ENCODE measurements at places on chromosomes 11 and 22.

- no peak for DNase-seq
Measured at GRCh38 chr11:95913830-95914615, 9.9 kb downstream of the MTMR2 start.

DNA sequence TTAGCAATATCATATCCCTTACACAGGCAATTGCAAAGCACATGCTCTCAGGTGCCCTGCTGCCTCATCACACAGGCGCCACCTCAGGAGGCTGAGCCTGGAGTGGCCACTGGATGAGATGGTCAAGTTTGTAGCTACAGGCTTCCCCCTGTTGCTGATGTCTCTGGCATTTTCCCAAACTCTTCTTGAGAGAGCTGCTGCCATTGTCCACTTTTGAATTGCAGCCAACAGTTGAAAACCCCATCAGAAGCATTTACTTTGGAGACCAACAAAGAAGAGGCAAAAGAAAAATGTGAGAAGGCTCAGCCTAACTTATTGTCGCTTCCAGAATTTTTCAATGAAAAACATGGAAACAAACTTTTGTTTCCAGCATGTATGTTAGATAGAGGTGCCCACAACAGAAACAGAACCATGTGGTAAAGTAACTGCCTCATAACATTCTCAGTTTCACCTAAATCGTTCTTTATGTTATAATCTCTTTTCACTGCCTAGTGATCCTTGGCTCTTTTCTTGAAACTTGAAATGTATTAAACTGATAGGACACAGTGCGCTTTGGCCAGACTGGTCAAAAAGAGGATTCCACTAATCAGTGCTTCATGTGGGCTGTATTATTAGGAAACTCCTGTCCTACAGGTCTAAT is 47.6 kb upstream of the OR8B8 start:
- DNase-seq = no peak

GRCh38 chr11:35047179-35047578 is 91.8 kb upstream of the CD44 start:
- DNase-seq = no peak

DNA sequence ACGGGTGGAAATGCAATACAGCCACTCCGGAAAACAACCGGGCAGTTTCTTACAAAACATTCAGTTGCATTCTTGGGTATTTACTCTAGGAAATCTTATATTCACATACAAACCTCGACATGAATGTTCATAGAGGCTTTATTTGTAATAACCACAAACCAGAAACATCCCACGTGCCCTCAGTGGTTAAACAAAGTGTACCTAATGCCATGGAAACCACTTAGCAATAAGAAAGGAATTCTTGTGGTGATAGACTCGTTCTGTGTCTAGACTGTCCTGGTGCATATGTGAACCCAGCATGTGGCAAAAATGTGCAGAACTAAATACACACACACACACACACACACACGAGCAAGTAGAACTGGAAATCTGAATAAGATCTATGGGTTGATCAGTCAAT is 1073.3 kb downstream of the TBC1D22A start:
- no peak for DNase-seq

DNA sequence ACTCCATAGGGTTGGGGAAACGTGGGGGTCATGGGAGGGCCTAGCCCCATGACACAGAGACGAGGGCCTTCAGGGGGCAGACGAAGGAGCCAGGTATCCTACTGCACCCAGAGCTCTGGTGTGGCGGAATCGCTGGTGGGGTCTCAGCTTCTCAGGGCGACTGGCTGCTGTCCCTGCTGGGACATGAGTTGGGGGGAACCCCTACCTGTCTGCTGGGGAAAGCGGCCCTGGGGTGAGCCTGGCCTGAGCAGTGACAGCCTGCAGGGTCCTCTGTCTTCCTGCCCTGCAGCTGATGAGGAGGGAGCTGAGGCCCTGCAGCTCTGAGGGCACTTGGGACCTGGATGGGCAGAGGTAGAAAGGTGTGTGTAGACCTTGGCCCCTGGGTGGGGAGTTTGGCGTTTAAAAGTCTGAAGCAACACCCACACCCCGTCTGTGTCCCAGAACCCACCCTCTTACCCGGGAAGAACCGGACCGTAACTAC is 33.6 kb upstream of the GRAMD4 start:
- no peak for DNase-seq

DNA sequence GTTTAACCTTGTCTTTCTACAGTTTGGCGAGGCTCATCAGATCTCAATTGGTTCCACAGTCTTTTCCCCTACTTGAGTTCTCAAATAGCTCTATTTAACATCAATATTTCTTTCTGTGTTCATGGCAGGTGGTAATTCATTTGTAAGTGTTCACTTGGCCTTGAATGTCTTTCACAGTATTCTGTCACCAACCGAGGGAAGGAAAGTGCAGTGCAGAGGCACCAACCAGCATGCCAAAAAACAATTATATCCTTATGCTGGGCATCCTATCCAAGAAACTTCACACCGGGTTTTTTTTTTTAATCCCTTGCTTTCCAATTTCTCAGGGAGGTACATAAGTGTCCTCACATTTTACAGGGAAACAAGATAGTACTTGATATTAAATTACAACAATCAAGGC is 55.0 kb upstream of the ZC3H12C start:
- DNase-seq = no peak

DNA sequence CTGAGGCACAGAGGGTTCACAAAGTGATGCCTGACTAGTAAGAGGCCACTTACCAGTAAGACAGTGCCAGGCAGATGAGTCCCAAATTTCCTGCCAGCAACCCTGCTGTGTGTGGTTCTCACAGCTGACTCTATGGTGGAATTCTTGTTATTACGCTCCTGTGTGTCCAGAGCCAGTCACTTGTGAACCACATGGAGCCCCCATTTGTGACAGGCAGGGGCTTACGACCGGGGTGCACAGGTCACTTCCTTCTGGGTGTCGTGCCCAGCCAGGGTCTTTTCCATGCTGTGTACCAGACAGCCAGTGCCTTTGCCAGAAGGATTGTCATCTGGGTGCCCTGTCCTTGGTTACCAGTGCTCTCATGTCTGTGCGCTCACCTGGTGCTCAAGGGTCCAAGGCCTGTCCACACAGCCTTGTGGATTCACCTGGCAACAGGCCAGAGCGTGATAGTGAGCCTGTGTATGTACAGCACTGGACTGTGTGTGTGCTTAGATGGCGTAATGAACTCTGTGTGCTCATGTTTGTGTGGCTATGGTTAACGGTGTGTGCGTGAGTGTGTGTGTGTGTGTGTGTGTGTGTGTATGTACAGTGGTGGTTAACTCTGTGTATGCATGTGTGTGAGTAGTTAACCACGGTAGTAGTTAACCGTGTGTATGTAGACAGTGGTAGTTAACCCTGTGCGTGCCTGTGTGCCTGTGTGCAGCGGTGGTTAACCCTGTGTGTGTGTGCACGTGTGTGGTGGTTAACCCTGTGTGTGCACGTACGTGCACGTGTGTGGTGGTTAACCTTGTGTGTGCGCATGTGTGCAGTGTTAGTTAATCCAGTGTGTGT is 18.6 kb downstream of the GRAMD4 start:
- no peak for DNase-seq

GRCh38 chr22:18077639-18078328 is at the start of gene PEX26:
Gene PEX26, plus strand, starts transcription at chr22:18077990. Its CDS starts 387 bp downstream, at chr22:18078377.
- DNase-seq = peak; percentile 95

DNA sequence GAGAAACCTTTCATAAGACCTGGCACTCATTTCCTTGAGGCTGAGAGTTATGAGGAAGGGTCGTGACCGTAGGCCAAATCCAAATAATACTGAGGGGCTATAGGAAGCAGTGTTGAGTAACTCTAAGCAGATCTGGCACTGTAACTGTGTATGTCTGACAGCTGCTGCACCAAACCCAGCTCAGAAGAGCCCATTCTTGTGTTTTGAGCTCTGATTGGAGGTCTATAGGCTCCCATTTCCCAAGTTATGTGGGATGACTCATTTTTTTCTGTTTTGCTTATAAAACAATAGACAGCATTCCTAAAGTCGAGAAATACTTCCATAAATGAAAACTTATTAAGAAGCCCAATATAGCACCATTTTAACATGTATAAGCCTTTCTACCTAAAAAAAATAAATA is 645.8 kb downstream of the DLG2 start:
- DNase-seq = no peak

DNA sequence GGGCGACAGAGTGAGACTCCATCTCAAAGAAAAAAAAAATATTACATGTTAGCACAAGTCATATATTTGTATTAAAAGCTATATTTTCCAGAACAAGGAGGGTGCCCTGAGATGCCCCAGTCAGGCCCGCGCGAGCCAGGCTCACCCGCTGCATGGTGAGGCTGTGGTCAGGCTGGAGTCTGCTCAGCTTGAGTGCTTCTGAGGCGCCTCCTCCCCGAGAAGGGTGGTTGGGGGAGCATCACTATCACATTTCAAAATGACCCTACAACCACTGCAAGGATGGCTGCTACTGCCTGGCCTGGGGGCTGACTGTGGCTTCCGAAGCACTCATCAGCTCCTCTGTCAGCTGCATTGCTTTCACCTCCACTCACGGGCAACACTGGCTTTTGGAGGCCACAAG is 77.1 kb downstream of the SCUBE1 start:
- DNase-seq = no peak

DNA sequence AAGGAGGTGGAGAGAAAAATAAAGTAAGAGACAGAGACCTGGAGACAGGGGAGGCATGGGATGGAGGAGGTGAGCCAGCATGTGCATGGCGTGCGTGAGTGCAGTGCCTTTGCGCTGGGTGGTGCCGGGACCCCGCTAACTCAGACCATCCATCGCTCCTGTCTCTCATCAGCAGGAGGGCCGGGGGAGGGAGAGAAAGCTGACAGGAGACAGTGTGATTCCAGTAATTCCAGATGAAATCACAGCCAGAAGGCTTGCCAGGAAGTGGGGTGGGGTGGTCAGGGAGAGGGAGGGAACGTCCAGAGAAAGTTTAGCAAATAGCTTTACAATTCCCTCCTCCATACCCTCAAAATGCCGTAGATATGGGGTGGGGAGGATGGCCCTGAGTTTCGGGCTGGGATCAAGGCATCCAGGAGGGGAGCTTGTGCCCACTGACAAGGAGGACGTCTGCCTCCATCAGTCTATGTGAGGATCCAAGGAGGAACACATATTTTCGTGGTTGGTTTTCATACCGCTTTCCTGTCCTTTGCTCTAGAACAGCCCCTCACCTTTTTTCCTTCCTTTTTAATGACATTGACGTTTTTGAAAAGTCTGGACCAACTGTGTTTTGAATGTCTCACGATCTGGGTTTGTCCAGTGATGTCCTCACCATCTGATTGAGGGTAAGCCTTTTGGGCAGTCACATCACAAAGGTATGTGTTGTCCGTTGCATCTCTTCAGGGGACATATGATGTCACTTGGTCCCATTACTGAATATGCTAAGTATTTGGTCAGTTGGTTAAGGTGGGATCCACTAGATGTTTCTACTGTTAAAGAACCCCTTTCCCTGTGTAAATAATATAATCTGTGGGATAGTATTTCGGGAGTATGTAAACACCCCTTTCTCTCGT is 567.3 kb downstream of the MIAT start:
- DNase-seq = no peak

DNA sequence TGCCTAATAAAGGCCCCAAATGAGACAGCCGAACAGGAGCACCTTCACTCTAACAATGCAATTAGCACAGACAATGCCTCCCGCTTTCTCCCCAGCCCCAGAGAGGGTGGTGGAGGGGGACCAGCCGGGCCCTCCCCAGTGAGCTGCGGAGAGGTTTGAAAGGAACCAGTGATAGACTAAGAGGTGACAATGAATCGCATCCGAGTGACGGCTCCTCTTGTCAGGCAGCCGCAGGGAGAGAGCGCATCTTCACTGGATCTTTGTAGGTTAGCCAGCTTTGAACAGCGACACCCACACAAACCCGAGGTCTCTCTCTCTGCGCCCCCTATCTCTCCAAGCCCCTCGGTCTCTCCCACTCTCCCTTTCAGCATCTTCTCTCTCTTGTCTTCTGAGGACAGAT is 28.0 kb downstream of the FLRT1 start:
- no peak for DNase-seq

- DNase-seq = no peak
Measured at GRCh38 chr11:46524201-46524770, 69.5 kb downstream of the AMBRA1 start.

DNA sequence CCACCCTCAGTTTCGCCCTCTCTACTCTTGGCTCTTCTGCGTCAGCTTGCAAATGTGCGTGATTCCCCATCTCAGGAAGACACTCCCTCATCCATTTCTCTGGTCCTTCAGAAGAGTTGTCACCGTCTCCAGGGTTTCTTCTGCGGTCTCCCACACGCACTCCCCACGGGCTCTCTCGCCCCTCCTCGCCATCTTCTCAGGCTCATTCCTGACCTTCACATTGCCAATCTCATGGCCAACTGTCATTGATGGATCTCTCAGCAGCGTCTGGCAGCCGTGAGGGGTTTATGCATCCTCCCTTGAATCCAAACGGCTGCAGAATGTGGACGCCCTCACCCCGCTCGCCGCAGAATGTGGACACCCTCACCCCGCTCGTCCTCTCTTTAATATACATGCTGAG is 10.5 kb downstream of the SYNGR1 start:
- no peak for DNase-seq

DNA sequence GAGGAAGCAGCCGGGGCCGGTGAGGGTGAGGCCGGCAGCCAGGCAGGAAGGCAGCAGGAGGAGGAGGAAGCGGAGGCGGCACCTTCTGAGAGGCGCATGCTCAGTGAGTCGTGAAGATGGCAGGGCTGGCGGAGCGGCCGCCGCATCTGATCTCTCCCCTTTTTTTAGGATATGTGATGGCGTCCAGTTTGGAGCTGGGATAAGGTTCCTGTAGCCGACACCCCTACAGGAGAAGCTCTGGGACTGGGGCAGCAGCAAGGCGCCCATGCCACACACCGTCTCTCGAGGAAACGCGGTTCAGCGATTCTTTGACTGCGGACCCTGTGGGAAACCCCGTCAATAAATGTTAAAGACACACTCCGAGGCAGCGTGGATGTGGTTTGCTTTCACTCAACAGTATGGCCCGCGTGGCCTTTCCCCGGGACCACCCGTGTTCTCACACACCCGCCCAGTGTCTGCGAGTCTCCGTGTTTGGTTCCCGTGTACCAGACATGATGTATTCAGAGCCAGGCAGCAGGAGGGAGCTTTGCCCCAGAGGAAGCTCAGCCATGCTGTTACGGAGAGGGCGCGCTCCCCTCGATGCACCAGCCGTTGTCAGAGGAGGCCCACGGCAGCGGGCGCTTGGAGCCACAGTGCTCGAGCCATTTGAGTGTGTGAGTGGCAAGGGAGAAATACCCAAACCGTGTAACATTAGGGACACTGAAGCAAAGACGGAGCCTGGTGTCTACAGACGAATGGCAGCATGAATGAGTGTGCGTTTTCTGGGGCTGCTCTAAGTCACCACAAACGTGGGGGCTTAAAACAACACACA is 27.7 kb upstream of the PARVB start:
- peak; percentile 81 for DNase-seq

- no peak for DNase-seq
Measured at GRCh38 chr11:78025378-78025777, 2.3 kb upstream of the KCTD14 start.
